M059J (cell line): ENCODE measurements at places on chromosomes 12 and 14. TPM values are rescaled to one million over a fixed set of nuclear protein-coding genes. Genes with fewer than 3 reads are reported as not detected.

The DYRK4 gene
- 52.6 and 54.0 TPM in 2 replicates for total RNA-seq

The LRFN5 gene
- total RNA-seq = 0.05 TPM in 1 of 2 replicates, not detected in the other

The GLI1 gene
- total RNA-seq = 1.5 TPM in 1 of 2 replicates, not detected in the other

The C12orf50 gene
- total RNA-seq = not detected in 2 replicates

The CRADD gene
- total RNA-seq = 17.2 and 48.6 TPM in 2 replicates

The FAM177A1 gene
- total RNA-seq = 40.6 and 49.9 TPM in 2 replicates

The TMEM30B gene
- total RNA-seq = not detected in 2 replicates

The IAPP gene
- not detected in 2 replicates for total RNA-seq

DNA sequence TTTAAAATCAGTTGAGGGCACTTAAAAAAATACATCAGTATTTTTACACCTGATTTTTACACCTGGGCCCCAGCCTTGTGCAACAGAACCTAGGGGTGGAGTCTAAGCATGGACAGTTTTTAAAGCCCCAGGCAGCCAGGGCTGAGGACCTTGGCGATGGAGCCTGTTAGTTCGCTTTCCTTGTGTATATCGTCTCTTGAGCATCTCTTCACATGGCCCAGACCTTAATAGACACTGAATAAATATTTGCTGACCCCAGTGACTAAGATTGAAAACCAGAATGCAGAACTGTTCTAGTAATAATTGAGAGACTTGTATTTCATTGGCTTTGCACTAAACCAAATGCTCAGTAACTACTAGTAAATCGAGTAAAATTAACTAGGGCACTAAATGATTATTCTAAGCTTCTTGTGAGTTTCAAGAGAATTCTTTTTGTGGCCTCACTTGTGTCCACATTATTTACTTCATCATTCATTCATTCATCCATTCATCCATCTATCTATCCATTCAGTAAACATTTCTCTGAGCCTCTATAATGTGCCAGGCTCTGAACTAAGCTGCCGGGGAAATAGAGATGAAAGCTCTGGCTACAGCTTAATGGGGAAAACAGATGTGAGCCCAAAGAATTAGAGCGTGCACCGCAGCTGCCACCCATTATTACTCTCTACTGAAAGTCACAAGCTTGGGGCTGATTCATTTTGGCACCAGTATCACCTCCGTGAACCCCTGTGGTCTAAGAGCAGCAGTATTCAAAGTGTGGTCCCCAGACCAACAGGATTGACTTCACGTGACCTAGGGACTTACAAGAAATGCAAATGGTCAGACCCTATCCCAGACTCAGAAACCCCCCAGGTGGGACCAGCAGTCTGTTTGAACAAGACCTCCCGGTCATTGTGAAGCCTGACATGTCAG is 30.7 kb upstream of the BCL7A start:
- DNase-seq = no peak

DNA sequence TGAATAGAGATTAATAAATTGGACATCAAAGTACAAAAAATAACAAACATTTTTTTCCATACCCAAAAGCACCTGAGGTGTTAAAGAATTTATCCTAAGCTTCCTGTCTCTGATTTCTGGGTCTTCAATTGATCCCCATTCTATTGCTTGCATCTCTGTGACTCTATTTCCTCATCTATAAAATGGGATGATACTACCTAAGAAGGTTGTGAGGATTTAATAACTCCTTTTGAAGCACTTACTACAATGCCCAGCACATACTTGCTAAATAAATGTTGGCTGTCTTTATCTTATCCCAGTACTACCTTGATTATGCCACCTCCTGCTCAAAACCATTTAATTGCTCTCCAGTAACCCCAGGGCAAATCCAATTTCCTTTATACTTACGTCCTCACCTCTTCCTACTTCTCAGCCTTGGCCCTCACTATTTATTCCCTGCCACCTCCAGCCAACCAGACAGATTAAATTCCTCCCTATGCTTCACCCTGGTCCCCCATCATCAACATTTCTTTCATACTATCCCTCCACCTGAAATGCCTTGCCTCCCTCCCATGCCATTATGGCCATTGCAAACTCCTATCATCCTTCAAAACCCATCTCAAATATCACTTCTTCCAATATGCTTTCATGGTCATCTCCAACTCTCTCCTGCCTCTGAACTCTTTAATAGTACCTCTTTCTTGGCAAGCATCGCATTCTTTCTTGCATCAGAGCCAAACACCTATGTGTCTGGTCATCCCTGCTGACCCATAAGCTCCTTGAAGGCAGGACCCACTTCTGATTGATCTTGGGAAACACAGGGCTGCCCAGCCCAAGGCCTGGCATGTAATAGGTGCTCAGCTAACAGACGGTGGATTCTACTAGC is 7.9 kb upstream of the ASIC1 start:
- no peak for DNase-seq

- DNase-seq = peak; percentile 92
Measured at GRCh38 chr14:68191567-68192321, 372.2 kb downstream of the RAD51B start.

DNA sequence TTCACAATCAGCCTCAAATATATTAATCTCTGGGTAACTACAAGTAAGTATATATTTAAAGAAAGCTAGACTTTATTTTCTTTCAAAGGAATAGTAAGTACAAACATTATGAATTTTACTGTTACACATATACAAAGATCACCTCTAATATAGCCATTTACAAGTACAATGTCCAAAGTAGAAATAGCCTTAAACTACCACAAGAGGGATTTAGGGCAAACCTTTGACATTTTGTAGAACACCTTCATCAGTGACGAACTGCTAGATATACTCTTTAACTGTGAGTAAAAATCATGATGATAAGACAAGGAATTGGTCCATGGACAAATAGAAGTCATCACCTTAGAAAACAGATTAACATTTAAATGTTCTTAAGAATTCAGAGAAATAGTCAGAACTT is 69.8 kb downstream of the CNTN1 start:
- no peak for DNase-seq

DNA sequence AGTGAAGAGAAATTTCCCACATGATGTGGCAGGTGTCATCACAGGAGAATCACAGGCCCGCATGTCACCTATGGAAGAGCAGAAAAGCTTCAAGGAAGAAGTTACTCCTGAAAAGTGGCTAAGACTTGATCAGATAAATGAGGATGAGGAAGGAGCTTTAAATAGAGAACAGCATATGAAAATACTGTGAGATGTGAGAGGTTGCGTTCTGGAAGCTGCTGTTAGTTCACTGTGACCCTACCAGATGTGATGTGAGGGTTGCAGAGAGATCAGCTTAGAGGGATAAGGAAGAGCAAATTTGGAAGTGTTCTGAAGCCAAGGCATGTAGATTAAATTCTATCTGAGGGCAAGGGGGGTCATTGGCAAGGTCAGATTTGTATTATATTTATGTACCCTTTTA is 17.1 kb downstream of the ERP27 start:
- DNase-seq = no peak

- DNase-seq = no peak
Measured at GRCh38 chr12:1845886-1846285, 25.5 kb downstream of the LRTM2 start.

GRCh38 chr14:76089575-76089974 is 62.1 kb upstream of the GPATCH2L start:
- DNase-seq = no peak

GRCh38 chr12:13002301-13003097 is 2.4 kb upstream of the HEBP1 start:
- peak; percentile 49 for DNase-seq

- DNase-seq = peak; percentile 95
Measured at GRCh38 chr12:124916374-124917134, 2.1 kb upstream of the UBC start.

DNA sequence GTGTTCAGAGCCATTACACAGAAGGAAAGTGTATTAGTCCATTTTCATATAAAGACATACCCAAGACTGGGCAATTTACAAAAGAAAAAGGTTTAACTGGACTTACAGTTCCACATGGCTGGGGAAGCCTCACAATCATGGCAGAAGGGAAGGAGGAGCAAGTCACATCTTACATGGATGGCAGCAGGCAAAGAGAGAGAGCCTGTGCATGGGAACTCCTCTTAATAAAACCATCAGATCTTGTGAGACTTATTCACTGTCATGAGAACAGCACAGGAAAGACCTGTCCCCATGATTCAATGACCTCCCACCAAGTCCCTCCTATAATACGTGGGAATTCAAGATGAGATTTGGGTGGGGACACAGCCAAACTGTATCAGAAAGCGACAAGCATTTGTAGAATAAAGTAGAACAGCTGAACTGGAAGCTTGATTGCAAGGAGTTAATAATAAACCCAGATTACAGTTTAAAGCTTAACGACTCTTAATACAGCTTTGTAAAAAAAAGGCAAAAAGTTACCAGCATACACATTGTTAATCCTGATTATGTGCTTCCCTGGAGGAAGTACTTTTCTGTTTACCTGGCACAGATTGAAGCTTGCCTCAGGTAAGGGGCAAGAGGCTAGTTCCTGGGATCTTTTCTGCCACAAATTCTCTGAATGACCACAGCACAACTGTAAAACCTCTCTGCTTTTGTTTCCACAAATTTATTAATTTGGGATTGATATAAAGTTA is 18.1 kb upstream of the STON2 start:
- no peak for DNase-seq

GRCh38 chr12:92192360-92192759 is 46.7 kb upstream of the BTG1 start:
- DNase-seq = no peak

GRCh38 chr14:81669308-81669707 is 135.7 kb upstream of the SEL1L start:
- no peak for DNase-seq

DNA sequence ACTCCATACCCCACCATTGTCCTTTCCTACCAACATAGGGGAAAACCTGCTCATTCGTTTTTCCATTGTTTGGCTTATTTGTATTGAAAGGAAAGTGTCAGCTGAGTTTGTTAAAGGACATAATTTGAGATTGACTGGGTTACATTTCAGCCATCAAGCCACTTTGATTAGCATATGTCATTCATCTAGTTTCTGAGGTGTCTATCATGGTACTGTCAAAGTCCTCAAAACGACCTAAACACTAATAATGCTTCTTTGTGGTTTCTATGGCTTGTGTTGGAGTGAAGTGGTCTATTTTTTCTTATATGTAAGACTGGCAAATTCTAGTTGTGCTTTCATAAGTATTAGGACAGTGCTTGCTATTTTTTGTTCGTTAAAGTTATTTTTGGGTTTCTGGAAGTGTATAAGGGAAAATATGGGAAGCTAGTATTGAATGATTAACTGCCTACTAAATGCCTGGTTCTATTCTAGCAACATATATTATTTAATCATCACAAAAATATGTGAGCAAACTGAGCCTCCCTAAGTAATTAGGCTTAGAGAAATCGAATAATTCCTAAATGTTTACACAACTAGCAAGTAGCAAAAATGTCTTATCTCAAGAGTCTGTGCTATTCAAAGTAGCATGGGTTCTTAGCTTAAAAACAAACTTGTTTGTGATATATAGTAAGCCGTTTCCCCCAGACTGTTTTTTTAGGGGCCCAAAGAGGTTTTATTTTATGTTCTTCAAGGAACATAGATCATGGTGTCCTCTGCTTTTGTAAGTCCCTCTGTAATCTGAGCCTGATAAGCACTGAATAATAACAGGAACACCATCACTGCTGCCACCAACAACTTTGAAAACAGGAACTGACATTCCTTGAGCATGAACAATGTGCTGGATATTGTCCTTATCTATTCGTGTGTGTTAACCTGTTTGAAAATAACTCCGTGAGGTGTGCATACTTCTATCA is 67.1 kb downstream of the DERA start:
- DNase-seq = peak; percentile 86

DNA sequence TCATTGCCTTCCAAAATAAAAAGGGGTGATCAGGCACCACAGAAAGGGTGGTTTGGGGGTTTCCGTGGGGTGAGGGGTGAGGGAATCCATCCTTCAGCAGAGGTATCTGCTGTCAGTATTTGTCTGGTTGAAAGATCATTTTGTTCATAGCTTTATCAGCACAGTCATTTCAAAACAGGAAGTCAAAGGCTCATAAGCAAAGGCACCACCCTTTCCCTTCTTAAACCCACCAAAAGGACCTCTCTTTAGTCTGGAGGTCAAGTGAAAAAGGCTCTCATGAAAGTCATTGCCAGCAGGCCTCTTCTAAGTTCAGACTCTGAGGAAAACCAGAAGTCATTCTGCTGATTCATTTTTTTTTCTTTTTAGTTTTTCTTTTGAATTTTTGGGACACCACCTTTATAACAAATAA is 6.2 kb downstream of the CHST11 start:
- DNase-seq = no peak

DNA sequence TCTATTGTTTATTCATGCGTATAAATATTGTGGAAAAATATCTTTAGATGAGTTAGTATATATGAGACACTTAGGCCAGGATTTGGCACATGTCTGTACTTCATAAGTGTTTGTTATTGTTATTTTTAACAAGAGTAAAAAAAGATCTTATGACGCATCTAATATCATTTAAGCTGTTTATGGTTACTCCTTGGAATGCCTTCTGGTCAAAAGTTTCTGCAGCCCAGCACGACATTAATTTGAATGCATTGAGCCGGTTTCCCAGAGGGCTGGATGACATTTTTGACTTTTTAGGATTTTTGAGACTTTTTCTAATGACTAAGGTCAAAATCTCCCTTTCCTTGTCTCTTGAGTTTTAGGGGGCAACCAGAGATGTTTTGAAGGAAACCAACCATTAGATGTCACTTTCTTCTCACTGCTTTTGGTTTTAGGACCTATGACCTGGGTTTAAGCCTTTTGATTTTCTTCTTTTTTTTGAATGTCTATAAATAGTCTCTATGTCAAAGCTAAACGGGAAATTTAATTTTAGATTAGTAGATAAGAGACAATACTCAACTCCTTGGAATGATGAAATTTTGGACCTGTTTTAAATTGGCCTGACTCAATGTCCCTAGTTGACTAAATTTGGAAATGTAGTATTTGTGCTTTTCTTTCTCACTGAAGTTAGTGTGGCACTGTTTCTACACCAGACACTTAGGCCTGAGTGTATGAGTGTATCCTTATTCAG is 215.5 kb downstream of the AEBP2 start:
- peak; percentile 78 for DNase-seq

DNA sequence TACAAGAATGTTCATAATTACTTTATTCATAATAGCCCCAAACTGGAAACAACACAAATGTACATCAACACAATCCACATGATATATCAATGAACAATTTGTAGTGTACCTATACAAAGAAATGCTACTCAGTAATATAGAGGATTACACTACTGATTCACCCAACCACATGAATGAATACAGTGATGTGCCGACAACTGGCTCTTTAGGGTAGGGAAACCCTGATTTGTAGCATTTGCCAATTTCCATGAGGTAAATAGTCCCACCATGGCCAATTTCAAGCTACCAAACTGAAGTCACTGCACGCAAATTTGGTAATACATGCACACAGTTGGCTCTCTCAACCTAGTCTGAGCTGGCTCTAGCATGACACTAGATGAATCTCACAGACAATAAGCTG is 190.4 kb upstream of the KRR1 start:
- DNase-seq = no peak

- peak; percentile 15 for DNase-seq
Measured at GRCh38 chr14:66650491-66650911, 142.6 kb downstream of the GPHN start.
